Suppressor macrophage treated with lipopolysaccharide for 1 hour (primary cell): ENCODE measurements at places on chromosomes 5 and 9.

GRCh38 chr5:133589286-133589685 is 23.1 kb downstream of the FSTL4 start:
- no peak for DNase-seq

DNA sequence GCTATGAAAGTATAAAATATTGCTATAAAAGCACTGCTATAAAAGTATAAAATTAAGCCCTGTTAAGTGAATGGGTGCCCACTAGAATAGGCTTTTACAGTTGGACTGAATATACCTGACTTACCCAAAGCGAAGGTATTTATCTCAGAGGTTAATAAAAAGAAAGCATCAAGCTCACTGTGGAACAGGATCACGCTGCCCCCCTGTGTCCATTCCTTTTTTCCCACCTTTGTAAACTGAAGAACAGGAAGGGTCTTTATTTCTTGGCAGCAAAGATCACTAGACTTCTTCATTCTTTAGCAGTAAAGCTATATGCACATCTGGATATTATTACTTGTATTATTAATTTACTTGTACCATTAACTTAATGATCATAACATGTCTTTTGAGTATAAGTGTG is 22.1 kb upstream of the PLPP6 start:
- peak; percentile 11 for DNase-seq

GRCh38 chr9:75451045-75451444 is 362.7 kb downstream of the OSTF1 start:
- DNase-seq, result no peak

DNA sequence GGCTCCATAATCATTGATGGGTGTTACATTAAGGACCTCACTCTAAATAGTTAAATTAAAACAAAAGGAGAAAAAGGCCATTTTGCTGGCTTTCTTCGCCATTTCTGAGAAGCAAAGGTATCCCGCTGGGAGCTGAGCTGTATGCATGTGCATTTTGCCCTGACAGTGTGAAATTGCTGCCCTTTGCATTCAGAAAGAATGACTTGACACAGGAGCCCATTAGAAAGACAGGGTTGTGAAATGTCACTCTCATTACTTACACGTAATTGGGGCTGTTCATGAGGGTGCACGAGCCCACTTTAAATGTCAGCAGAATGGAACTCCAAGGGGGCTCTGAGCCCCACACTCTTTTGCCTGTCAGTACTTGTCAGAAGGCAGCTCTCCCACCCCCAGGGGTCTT is 85.0 kb downstream of the SEMA4D start:
- DNase-seq, result no peak

GRCh38 chr5:174895360-174895759 is 171.0 kb downstream of the MSX2 start:
- no peak for DNase-seq

DNA sequence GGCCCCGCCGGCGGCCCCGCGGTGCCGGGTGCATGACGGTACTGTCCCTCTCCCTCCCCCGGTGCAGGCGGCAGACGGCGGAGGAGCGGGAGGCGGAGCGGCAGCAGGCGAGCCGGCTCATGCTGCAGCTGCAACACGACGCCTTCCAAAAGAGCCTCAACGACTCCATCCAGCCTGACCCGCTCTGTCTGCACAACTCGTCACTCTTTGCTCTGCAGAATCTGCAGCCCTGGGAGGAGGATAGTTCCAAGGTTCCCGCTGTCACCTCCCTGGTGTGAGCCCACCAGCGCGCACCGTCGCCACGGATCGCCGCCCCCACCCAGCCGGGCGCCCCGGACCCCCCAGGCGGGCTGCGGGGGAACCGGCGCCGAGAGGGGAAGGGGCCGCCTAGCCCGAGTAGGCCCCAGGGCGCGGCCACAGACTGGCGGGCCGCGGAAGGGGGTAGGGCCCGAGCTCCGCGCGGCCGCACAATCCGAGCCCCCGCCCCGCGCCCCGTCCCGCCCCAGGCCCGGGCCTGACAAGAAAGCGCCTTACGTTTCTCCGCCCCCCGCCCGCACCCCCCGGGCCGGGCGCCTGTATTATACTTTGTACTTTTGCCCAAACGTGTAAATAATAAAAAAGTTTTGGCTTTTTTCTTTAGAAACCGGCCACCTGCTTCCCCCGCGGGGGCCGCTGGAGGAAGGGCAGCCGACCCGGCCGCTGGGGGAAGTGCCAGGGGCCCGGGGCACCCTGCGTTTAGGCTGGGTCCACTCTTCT is 2.5 kb downstream of the TLX3 start:
- DNase-seq, result no peak

GRCh38 chr5:7250611-7251010 is 145.3 kb upstream of the ADCY2 start:
- peak; percentile 46 for DNase-seq

- DNase-seq, result no peak
These were observed 536.8 kb downstream of the BNC2 start for GRCh38 chr9:16333691-16334090.

DNA sequence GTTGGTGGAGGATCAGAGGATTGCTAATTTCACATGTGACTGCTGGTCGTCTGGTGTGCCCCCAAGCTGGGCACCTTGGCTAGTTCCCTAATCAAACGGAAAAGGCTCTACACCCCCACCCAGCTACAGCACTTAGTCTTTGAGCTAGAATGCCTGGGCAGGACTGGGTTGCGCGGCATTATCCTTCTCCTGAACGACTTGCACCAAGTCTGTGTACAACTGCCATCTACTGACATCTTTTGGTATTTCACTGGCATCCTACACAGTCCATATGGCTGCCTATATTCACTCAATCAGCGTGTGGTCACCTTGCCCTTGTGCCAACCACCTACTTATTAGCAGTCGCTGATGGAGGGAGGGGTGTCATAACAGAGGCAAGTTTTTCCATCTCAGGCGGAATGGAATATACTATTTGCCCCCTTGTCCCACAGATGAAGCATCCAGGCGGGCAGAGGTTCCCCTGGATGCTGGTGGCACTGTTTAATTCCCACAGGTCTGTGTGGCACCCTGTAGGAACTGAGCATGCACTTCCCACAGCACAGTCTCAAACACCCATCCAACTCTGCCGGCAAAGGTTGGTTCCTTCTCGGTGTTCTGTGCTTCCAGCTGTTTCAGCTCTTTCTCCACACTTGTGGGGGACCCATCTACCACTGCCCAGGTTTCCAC is 150.1 kb downstream of the OSTF1 start:
- peak; percentile 32 for DNase-seq

GRCh38 chr5:8429778-8430758 is 561.1 kb downstream of the MTRR start:
- DNase-seq, result no peak

GRCh38 chr9:17614903-17615302 is 36.0 kb downstream of the SH3GL2 start:
- no peak for DNase-seq

DNA sequence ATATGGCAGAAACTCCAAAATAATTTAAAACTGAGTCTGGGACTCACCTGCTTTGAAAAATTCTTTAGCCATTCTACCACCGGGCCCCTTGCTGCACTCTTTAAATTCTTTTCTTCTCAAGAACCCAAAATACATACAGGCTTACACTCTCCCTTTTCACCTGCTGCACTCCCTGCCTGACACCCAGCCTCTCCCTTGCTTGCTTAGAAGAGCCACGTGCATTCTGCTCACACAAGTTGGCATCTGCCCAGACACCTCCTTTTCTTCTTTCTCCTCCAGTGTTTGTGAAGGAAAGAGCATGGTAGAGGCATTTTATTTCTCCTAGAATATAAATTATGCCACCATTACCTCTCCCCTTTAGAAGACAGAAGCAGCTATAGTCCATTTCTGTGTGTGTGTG is 39.0 kb upstream of the AOPEP start:
- no peak for DNase-seq

DNA sequence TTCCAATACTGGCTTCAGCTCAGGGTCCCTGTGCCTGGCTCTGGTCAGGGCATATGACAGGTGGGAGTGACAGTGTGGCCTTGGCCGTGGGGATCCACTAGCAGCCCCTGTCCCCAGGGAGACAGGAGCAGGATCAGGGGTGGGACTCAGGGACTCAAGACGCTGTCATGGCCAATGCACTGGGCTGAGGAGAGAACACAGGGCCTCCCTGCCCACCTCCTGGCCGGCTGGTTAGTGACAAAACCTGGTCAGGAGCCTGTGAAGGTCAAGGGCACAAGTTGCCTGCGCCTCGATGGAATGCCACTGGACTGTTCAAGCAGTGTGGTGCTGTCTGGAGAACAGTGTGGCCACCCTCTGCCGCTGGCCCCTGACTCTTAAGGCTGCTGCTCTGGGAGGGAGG is 86.8 kb downstream of the OLFM1 start:
- DNase-seq, result no peak

DNA sequence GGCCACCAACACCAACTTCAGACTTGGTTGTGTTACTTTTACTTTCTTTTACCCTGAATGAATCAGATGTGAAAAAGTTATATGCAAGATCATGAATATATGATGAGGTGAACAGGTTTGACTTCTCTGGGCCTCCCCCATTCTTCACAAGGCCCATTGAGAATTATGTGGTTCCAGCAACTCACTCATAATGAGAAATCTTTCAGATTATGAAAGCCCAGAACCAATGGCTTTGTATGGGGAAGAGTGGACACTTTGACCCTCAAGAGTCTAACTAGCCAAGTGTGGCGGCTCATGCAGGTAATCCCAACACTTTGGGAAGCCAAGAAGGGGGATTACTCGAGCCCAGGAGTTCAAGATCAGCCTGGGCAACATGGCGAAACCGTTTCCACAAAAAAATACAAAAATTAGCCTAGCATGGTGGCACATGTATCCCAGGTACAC is 16.1 kb upstream of the LNPEP start:
- DNase-seq, result no peak

DNA sequence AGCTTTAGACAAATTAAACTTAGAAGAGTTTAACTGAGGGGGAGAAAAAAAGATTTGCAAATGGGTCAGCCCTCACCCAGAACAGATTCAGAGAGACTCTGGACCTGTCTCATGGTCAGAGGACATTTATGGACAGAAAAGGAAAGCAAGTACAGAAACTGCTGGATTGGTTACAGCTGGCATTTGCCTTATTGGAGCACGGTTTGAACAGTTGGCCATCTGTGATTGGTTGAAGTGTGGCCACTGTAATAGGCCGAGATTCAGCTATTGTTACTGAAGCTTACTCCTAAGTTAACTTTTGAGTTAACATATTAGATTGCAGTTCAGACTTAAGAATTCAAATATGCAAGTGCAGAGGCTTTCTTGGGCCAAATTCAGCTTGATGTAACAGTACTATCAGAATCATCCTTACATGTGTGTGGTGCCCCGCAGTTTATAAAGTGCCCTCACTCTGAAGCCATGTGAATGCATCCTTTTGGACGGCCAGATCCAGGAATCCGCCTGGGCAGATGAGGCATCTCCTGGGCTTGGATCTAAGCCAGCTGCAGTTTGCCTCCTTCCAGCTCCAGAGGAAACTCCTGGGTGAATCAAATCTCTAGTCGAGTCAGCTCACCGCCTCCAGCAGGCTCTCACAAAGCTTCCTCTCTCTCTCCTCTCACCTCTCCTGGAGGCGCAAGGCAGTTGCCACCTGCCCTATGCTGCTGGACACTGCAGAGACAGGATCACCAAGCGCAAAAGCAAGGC is 165.2 kb downstream of the ADAMTS12 start:
- DNase-seq, result no peak

DNA sequence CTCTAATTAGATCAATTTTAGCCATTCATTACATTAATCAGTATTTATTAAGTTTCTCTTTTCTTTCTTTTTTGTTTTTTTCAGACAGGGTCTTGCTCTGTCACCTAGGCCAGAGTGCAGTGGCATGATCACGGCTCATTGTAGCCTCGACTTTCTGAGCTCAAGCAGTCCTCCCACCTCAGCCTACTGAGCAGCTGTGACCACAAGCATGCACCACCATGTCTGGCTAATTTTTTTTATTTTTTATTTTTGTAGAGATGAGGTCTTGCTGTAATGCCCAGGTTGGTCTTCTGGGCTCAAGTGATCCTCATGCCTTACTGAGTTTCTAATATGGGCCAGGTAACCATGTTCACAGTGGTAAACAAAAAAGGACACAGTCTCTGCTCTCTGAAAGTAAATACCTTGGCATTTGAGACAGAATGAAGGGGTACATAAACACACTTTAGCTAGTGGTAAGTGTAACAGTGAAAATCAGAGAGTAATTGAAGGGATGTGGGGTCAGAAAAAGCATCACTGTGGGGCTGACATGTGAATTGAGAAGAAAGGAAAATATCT is 336.3 kb downstream of the ADGRV1 start:
- DNase-seq, result no peak

DNA sequence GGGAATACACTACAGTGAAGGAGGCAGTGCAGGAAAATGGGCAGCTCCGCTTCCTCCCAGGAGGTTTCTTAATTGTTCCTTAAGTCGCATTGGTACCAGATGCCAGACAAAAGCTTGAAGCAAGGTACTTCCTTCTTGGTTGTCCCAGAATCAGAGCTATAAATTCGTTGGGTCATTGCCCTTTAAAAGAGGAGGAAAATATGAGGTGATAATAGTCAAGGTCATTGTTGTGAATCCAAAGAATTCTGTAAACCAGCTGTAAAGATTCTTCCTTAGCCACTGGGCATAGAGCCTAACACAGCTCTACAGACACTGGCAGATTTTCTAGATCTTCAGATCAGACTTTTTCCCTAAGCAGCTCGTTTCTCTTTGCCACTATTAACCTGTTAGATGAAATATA is 444.1 kb upstream of the TLE4 start:
- DNase-seq, result no peak

DNA sequence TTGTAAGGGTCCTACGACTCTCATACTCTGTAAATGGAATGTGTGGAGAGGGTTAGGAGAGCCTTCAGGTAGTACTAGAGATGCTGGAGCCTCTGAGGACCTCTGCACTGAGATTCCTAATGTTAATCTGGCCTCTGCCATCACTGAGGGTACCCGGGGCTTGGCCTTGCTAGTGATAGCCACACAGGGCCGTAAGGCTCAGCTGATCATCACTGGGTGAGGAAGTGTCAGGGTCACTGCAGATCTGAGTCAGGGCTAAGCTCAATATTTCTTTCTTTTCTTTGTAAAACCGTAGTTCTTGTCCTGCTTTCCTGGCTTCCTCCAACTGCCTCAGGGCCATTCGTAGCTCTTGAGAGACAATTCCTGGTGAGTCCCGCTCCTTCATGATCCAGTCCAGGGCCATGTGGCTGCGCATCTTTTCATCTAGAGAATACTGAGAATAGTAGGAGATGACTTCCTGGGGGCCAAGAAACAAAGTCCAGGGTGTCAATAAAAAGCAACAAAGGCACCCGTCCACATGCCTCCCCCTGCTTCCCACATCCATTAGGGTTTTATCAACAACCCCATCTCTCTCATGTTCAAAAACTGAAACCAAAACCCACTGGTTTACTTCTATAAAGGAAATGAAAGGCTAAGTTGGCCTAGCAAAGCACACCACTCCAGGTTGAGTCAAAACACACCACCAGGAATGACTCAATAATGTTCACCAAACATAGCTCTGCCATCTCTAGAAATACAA is 47.7 kb downstream of the LIX1 start:
- DNase-seq, result no peak

- DNase-seq, result no peak
These were observed 60.9 kb downstream of the ICE1 start for GRCh38 chr5:5483350-5483749.

GRCh38 chr9:36868586-36869282 is 165.3 kb downstream of the PAX5 start:
- no peak for DNase-seq
